Germinal center (tissue), 1 donor: ENCODE measurements at places on chromosomes 7 and 10.

DNA sequence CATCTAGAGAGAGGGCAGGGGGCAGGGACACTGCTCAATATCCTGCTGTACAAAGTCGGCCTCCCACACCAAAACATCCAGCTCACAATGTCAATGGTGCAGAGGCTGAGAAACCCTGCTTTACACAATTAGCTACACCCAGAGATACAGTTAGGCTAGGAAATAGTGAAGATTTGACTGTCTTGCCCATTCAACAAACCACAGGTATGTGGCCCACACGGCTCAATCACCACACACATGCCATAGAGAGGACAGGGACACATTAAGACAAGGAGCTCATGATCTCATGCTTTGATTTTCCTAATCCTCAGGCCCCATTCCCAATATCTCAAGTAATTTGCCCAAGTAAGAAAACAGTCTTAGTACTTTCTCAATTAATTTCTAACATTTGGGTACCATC, 110.4 kb downstream of the OSBPL3 start:
- no peak for DNase-seq

DNA sequence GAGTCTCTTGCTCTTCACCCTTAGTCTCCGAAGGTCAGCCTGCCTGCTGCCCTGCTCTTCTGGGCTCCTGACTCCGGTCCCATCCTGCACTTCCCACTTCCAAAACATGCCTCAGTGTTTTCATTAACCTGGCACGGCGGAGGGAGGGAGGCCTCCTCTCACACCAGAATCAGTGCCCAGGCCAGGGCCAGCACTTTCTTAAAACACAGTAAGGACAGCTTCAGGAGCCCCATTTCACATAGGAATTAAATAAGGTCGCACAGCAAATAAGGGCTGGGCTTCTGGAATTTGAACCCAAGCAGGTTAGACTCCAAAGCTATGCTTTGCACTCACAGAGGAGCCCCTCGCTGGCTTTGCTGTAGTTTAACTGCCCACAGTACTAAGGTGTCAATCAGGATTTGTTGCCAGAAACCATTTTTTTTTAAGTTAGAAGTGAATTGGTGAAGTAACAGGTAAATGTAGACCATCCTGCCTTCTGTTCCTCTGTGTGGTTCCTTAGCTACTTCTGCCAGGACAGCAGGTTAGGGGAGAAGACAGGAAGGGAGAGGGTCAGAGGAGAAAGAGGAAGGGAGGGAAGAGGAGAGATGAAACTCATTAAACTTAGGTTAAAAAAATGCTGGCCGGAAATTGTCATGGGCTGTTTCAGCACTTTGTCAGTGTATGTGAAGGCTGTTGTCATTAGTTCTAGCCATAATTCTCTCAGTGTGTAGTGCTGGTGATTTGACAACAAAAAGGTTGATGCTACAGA, 1.1 kb downstream of the RASSF4 start:
- DNase-seq: no peak

DNA sequence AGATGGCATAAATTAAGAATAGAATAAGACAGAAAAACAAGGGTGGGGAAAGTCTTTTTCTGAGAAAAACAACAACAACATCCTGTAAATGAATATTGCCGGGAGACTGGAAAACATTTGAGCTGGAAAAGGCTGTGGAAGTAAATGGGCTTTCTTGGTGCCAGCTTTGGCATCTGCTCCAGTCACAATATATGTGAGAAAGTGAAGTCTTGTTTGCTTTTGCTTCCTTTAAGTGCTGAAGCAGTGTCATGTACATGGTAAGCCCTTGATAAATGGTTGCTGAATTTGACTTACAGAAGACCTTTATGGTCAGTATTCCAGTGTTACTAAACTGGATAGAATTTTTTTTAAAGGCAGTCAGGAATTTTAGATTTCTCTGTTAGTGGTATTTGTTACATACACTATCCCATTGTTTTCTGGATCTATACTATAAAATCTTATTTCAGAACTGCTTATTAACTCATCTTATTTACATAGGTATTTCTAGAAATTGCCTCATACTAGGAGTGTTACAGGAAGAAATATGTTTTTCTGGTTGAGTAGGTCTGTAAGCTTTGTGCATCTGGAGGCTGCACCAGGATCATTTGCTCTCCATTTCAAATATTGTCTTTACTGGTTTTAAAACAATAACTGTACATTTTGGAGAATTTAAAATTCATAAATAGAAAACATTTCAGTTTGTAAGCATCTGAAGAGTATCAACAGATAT, 201.7 kb upstream of the FOXP2 start:
- DNase-seq: no peak

- no peak for DNase-seq
Measured at GRCh38 chr7:106249488-106249887, 35.3 kb downstream of the NAMPT start.

DNA sequence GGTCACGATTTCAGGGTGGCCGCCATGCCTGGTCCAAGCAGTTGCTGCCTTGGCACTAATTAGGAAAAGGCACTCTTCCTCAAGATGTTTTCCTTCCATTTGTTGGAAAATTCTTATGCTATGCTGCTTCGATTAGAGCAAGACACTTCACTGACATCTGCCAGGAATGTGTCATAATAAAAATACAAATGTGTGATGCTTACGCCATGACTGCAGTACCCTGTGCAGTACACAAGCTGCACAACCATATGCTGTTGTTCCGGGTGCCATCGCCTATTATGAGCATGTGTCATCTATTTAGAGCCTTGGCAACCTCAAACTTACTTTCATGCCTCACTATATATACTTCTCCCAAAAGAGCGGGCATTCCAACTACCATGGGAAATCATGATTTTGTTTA, 14.9 kb upstream of the MPP7 start:
- no peak for DNase-seq

DNA sequence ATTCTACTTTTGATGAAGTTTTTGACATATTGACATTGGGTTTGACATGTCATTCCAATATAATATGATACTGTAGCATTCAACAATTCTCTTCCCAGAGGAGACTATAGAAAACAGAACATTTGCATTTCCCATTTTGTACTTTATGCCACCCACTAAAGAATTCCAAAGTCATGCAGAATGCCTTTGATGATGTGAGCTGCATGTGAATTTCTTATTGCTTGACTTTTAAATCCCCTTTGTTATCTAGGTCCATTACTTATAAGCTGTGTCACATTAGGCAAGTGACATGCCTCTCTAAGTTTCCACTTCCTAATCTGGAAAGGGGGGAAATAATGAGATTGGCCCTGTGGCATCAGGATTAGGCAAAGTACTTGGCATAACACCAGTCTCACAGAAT, 436.7 kb downstream of the AUTS2 start:
- no peak for DNase-seq

DNA sequence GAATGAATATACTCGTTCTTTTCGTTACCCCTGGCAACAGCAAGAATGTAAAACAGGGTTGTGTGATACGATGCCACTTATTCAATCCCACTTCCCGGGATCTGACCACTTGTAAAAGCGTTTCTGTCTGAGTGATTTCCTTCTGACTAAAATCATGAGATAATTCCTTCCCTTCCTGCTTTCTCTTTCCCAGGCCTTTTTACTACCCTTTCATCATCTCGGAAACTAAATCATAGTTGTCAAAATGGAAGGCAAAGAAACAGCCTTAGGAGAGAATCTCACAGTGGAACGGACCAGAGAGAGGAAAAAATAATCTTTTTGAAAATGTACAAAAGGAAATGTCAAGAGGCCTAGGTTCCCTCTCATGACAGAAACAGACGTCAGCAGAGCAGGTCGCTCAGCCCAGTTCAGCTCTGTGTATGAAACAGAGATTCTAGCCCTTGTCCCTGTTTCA, 29.8 kb downstream of the DIP2C start:
- DNase-seq: no peak

GRCh38 chr10:31123946-31124345, 92.3 kb upstream of the ZNF438 start:
- no peak for DNase-seq

DNA sequence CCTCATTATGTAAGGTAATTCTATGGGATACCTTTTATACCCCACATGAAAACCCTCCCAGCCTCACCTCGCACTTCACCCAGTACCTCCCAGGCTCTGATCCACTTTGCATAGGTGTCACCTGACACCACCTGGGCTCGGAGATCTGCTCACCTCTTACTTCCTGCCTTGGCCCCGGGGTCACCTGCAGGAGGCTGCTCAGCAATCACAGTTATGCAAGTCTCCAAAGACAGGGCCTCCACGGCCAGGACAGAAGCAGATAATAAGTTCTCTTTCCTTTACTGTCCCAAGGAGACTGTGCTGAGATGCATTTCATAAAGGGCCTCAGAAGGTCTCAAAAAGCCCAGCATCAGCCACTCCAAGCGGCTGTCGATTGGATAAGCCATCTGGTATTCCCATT, 112.4 kb upstream of the PPP2R2D start:
- no peak for DNase-seq

DNA sequence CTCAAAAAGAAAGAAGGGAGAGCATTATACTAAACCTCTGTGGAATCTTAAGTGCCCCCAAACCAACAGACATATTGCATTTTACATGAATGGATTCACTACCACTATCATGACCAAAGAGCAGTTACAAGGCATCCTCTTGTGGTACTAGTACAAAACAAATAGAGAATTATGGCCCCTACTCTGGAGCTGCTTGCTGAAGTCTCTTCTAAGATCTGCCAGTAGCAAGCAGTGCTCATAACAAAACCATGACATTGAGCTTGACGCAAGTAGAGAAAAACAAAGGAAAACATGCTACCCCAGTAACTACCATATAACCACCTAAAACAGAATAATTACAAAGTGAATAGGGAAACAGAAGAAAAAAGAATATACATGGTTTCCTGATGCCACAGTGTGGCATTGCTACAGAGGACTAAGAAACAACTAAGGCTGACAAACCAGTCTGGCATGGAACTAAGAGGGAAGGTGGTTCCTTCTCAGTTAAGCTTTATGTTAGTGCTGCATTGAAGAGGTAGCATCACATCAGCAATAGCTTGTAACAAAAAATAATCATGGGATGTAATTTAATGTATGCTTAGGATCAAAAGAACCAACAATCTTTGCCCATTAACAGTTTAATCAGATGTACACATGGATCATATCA, 150.2 kb upstream of the AGR3 start:
- no peak for DNase-seq

DNA sequence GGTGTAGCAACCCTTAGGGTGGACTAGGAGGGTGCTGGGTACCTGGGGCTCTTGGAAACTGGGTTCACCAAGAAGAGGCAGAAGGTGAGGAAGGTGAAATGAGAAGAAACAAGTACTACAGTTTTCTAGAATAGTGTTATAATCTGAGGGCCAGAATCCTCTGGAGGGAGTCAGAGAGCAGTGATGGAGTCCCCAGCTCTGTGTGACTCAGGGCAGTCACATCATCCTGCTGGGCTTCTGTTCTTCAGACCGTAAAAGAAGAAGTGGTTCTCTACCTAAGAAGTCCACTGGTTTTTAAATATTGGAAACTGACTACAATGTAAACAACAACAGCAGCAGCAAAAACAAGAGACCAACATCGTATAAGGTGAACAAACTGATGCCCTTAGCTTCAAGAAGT, 197.3 kb downstream of the PRPF18 start:
- no peak for DNase-seq

DNA sequence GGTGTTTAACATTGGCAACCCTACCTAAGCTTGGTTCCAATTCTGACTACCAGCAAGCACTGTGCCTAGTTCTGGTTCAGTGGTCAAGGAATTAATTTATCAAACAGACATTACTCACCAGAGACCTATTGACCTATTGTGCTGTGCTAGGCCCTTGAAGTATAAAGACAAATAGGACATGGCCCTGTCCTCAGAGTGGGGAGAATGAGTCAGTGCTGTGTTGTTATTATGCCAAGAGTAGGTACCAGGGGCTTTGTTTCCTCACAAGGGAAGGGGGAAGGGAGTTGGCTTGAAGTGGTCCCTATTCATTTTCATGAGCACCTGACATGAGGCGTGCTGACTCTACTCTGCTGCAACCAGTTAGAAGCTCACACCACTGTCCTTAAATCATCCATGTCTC, 62.6 kb upstream of the PLPP4 start:
- DNase-seq: no peak

GRCh38 chr7:82098414-82098813, 328.6 kb upstream of the HGF start:
- DNase-seq: no peak

GRCh38 chr7:22561321-22561811, 61.4 kb upstream of the STEAP1B start:
- DNase-seq: no peak

DNA sequence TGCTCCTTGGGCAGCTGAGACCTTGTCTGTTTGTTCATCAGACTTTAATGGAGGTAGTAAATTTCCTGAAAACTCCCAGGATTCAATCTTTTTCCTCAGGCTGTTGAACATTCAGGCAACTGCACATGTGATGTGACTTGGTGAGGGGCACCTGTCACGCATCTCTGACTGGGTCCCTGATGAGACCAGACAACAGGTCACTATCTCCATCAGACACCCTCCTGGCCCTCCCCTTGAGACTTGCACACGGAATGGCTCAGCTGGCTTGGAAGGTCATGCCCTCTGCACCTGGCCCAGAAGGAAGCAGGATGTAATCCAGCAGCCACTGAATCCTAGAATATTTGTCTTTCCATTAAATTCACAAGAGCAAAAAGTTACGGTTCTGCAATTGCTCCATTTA, 15.9 kb downstream of the AQP1 start:
- no peak for DNase-seq

GRCh38 chr10:51109801-51110533, 35.7 kb downstream of the PRKG1 start:
- DNase-seq: no peak

GRCh38 chr10:12777840-12778585, 223.5 kb downstream of the CCDC3 start:
- no peak for DNase-seq

GRCh38 chr10:2143213-2143835, 406.0 kb upstream of the ADARB2 start:
- DNase-seq: no peak

GRCh38 chr10:69831231-69831855, 29.6 kb downstream of the COL13A1 start:
- DNase-seq: no peak

GRCh38 chr10:31103112-31103511, 71.4 kb upstream of the ZNF438 start:
- DNase-seq: no peak

GRCh38 chr7:28937103-28937502, 21.0 kb downstream of the TRIL start:
- DNase-seq: no peak
